ENCODE measurements at places on chromosomes 2 and 18. TPM values are rescaled to one million over a fixed set of nuclear protein-coding genes. Genes with fewer than 3 reads are reported as not detected.

The GALR1 gene
- not detected for total RNA-seq

The MMADHC gene
- 96.2 TPM for total RNA-seq

The TXNDC2 gene
- total RNA-seq: not detected

The PRSS56 gene
- total RNA-seq: not detected

The BMP10 gene
- total RNA-seq: not detected

The GCKR gene
- total RNA-seq: 1.8 TPM

The AOX1 gene
- total RNA-seq: 3.8 TPM

DNA sequence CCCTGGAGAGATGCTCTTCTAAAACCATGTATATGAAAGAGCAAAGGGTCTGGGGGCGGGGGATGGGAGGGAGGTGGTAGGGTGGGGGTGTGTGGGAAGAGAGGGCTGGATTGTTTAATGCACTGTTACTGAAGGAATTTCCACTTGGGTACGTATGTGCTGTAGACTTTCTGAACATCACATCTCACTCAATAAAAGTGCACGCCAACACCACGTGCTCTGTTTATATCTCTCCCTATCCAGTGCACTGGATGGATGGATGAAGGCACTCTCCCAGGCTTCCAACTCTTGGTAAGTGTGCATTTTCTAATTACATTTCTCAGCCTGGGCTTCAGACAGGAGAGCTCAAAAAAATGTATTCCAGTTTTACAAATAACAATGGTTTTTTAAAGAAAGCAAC lies 184.3 kb upstream of the SIX2 start:
- no peak for DNase-seq

- no peak for DNase-seq
Observed at GRCh38 chr18:34929336-34929780, 111.9 kb upstream of the MAPRE2 start.

- no peak for DNase-seq
Observed at GRCh38 chr2:75033516-75033915, 75.1 kb downstream of the POLE4 start.

- DNase-seq: no peak
Observed at GRCh38 chr2:52613064-52613463, 1154.5 kb upstream of the CHAC2 start.

GRCh38 chr18:23912356-23912755 lies 102.2 kb upstream of the TTC39C start:
- DNase-seq: no peak

DNA sequence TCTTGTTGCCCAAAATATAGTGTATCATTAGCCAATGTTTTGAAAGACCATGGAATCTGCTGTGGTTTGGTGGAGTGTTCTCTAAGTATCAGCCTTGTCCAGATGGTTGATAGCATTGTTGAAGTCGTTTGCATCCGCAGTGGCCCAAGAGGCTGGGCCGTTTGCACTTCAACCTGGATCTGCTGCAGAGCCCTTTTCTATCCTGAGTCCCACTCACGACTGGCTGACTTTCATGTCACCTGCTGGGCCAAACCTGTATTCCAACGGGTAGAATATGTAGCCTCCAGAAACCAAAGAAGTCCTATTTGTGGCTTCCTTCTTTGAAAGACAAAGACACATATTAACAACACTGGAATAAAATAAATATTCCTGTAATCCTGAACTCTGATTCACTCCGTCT lies 1154.1 kb downstream of the RPIA start:
- DNase-seq: no peak

DNA sequence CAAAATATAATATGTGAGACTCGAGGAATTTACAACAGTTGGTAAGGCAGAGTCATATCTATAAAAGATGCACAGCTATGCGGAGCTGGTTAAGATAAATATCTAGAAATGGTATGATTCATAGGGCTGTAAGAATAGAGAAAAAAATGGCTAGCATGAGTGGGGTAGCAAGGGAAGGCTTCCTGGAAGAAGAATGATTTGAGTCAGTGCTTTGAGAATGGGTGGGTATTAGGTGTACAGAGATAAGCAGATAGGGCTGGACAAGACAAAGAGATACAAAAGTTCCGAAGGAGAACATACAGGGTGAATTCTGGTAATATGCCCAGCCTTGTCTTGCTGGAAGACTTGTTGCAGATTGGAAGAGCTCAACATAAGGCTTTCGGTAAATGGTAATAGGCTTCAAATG lies 291.5 kb upstream of the CCDC68 start:
- no peak for DNase-seq

GRCh38 chr2:223563462-223563861 lies 38.7 kb downstream of the SCG2 start:
- no peak for DNase-seq

GRCh38 chr2:94870440-94871225 lies 597 bp upstream of the TEKT4 start:
- DNase-seq: no peak

DNA sequence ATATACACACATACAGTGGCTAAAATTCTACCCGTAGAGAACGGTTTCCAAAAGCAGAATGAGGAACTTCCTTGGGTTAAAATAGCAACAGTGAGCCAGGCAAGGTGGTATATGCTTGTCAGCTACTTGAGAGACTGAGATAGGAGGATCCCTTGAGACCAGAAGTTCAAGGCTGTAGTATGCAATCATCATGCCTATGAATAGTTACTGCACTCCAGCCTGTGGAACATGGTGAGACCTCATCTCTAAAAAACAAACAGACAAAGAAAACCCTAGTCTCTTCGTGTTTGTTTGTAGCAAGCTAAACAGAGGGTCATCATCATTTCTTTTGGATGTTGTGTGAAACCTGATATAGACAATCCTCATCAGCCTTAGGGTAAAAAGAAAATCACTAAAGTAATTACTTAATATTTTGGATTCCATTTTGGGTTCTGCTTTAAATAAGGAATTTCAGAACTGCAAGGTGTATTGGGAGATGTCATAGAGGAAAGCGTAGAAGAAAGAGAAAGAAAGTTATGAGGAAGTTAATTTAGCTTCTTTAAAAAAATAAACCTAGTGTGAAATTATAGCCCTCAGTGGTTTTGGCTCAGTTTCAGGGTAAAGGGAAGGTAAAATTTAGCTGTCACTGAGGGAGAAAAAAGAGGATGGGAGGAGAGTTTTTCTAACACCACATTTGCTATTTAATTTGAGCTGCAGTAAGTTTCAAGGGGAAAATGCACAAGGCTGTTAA lies 46.5 kb downstream of the PLEK start:
- no peak for DNase-seq

GRCh38 chr18:2655954-2656236 lies 369 bp downstream of the SMCHD1 start:
- DNase-seq: no peak

- no peak for DNase-seq
Observed at GRCh38 chr2:227390468-227391256, 2.9 kb upstream of the SCYGR1 start.

DNA sequence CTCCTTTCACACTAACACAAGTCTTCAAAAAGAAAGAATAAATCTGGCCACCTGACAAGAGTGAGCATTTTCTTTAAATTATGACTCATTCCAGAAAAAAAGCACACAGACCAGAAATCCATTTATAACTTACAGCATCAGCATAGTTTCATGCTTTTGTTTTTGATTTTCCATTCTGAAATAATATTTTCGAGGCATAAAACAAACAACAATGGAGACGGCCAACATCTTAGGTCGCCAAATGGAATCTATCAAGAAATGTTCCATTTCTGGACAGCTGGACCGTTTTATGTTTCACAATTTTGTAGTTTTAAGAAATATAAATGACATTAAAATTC lies 165.4 kb upstream of the ZFP36L2 start:
- DNase-seq: no peak

- no peak for DNase-seq
Observed at GRCh38 chr2:25567406-25567805, 106.0 kb downstream of the DTNB start.

Data from glomerular endothelial cell (primary cell).